ENCODE measurements at places on chromosomes 16 and 17. TPM values are rescaled to one million over a fixed set of nuclear protein-coding genes. Genes with fewer than 3 reads are reported as not detected.

Gene C16orf92
- total RNA-seq: not detected

Gene KCNH6
- not detected for total RNA-seq

Gene OR3A3
- not detected for total RNA-seq

Gene KCNJ12
- under 0.01 TPM for total RNA-seq

DNA sequence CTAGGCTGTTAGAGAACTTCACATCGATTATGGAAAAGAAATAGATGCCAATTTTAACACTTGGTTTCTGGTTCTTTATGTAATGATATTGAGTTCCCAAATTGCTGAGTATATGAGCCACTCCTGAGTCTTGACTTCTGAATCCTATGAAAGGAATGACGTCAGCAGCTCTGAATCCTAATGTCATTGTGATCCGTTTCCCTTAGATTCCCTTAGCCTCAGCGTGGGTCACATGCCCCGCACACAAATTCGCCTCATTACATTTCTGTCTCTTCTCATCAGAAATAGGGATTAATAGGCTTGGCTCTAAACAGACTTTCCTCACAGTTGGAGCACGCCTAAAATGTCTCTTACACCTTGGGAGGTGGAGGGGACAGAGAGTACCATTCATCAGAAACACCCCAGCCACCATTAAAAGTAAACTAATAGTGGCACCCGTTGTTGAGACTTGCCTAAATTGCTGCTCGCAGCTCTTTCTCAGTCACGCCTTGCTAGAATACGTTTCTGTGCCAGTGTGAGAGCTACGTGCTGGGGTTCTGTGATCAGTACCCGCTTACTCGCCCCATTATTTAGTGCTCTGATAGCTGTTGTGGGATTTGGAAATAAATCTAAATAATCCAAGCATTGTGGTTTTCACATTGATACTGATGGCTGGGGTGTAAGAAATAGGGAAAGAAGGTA lies 7.1 kb downstream of the MRM3 start:
- no peak overlapping the region for H3K27ac ChIP-seq
- H3K4me3 ChIP-seq: no peak overlapping the region
- peaks cover 36% of the 10 kb centered on the region for H3K36me3 ChIP-seq

DNA sequence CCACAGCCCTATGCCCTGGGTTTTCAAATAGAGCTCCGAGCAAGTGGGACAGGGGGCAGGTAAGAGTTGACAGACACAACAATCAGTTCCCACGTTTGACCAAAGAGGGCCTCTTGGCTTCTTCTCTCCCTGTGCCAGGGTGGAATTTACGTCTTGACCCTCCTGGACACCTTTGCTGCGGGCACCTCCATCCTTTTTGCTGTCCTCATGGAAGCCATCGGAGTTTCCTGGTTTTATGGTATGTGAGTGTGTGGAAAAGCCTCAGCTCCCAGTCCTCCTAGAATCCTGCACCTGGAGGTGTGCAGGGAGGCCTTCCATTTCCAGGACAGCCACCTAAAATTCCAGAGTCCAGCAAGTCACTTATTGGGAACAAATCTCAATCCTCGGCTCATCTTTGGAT lies 42.5 kb downstream of the SLC6A2 start:
- H3K27ac ChIP-seq: no peak overlapping the region
- DNase-seq: no peak
- H3K4me1 ChIP-seq: no peaks in the 10 kb centered on the region
- no peaks in the 10 kb centered on the region for H3K36me3 ChIP-seq

DNA sequence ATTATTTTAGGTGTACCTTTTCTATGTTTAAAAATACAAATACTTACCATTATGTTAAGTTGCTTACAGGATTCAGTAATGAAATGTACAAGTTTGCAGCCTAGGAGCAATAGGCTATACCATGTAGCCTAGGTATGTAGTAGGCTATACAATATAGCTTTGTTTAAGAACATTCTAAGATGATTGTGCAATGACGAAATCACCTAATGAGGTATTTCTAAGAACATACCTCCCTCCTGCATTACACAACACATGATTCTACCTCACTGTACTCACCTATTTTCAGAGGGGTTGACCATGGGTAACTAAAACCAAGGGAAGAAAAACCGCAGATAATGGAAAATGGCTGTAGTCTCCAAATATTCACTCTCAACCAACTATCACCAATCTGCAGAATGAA lies 35.3 kb upstream of the TBC1D3K start:
- no peak overlapping the region for H3K4me3 ChIP-seq
- no peaks in the 10 kb centered on the region for H3K4me1 ChIP-seq
- H3K36me3 ChIP-seq: no peaks in the 10 kb centered on the region
- no peak overlapping the region for H3K27ac ChIP-seq
- no peak for DNase-seq
- H3K27me3 ChIP-seq: no peaks in the 10 kb centered on the region

DNA sequence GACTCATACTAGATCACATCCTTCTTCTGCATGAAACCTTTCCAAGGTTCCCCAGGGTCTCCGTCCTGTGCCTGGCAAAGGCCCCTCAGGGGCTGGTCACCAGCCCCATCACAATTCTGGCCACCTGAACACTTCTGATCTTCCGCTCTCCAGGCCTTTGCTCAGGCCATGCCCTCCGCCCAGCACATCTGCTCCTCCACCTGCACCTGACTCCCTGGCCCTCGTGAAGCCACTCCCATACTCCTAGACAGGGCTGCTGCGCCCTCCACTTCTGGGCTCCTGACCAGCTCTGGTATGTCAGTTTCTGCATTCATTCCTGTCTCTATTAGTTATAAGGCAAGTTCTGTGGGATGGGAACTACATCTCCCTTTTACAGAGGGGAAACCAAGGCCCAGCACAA lies 1.9 kb upstream of the MYL11 start:
- no peak overlapping the region for H3K4me3 ChIP-seq
- H3K27ac ChIP-seq: no peak overlapping the region
- no peaks in the 10 kb centered on the region for H3K27me3 ChIP-seq

- H3K27me3 ChIP-seq: no peaks in the 10 kb centered on the region
- H3K4me3 ChIP-seq: no peak overlapping the region
- no peaks in the 10 kb centered on the region for H3K36me3 ChIP-seq
- no peaks in the 10 kb centered on the region for H3K4me1 ChIP-seq
- DNase-seq: peak; percentile 14
These were observed 115.2 kb upstream of the NETO2 start for GRCh38 chr16:47258874-47259461.

- no peak overlapping the region for H3K4me3 ChIP-seq
- no peak overlapping the region for H3K27ac ChIP-seq
- DNase-seq: no peak
- no peaks in the 10 kb centered on the region for H3K36me3 ChIP-seq
These were observed 9.1 kb upstream of the UBB start for GRCh38 chr17:16371742-16372141.

- peaks cover 6% of the 10 kb centered on the region for H3K4me1 ChIP-seq
- no peaks in the 10 kb centered on the region for H3K36me3 ChIP-seq
- no peak overlapping the region for H3K27ac ChIP-seq
- H3K4me3 ChIP-seq: no peak overlapping the region
- H3K27me3 ChIP-seq: no peaks in the 10 kb centered on the region
- no peak for DNase-seq
These were observed 126.6 kb downstream of the LAT start for GRCh38 chr16:29111421-29111820.

DNA sequence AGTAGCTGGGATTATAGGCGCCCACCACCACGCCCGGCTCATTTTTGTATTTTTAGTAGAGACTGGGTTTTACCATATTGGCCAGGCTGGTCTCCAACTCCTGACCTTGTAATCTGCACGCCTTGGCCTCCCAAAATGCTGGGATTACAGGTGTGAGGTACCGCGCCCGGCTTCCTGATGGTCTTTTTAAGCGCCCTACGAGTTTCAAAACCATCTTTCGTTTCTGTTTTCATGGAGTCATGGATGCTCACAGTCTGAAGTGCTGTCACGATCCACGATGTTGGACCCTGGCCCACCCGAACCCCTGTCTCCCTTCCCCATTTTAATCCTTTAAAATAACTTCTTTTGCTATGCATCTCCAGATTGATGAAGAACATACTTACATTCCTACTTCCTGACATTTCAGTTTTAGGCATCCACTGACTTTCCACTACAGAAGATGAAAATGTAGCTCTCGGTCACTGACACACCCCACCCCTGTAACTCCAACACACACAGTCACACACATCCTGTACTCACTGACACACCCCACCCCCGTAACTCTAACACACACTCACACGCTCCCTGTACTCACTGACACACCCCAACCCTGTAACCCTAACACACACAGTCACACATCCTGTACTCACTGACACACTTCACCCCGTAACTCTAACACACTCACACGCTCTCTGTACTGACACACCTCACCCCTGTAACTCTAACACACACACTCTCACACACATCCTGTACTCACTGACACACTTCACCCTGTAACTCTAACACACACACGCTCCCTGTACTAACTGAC lies 22.6 kb upstream of the WDR45B start:
- H3K27ac ChIP-seq: no peak overlapping the region
- H3K4me1 ChIP-seq: no peaks in the 10 kb centered on the region
- H3K27me3 ChIP-seq: no peaks in the 10 kb centered on the region
- no peaks in the 10 kb centered on the region for H3K36me3 ChIP-seq
- DNase-seq: peak; percentile 58
- no peak overlapping the region for H3K4me3 ChIP-seq

DNA sequence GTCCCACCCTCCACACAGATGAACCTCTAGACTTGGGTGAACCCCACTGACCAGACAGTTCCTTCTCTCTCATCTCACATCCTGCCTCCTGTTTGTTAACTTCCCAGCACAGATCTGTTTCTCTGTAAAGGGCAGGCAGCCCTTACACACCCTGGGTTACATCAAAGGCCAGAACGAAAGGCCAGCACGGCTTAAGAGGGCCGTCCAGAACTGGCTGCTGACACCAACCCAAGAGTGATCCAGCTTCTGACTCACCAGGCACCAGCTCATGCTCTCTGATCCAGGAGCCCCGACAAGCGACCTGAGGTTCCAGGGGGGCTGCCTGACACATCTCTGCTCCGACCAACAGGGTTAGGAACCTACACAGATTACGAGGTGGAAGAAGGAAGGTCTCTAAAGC lies 86.9 kb downstream of the MRM3 start:
- DNase-seq: peak; percentile 96
- no peaks in the 10 kb centered on the region for H3K36me3 ChIP-seq
- no peaks in the 10 kb centered on the region for H3K27me3 ChIP-seq
- peak overlapping the region; percentile 55 for H3K4me3 ChIP-seq

Data from osteoblast (primary cell).